Mucosa of descending colon (tissue), 3 donors: ENCODE measurements at places on chromosomes 1 and 21. TPM values are rescaled to one million over a fixed set of nuclear protein-coding genes. Genes with fewer than 3 reads are reported as not detected.

GRCh38 chr1:54456921-54457529, 50.8 kb upstream of the SSBP3 start:
- DNase-seq = no peak

DNA sequence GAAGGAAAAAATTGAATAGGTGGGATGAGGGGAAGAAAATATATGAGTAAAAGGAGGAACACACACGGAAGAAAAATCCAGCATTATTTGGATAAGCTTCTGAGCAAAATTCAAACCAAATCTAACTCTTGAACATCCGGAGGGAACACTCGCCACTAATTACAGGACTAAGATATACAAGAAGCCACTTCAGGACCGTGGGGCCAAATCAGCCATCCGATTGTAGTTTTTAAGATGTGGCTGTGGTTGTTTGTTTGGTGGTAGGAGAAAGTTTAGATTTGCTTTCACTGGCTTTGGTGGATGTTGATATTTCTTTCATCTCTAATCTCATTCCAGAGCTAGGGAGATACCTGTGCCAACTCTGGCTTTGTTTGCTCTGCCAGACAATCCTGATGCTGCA, 43.7 kb upstream of the ADAMTS1 start:
- DNase-seq = no peak

DNA sequence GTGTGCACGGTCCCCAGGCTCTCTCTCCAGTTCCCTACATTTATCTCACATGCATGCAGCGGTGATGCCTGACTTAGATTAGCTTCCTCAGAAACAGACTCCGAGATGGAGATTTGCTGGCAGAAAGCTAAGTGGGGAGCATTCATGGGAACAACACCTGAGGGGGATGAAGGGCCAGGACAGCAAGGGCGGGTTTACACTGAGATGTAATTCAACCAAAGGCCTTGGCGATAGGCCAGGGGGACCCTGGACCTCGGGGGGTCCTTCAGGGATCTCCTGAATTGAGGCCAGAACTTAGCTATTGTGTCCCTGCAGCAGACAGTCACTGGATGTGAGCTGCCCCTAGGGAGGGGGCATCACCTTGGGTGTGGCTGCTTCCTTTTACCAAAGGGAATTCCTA, 246.1 kb upstream of the CSF3R start:
- DNase-seq = no peak

- DNase-seq = no peak
Measured at GRCh38 chr21:44263221-44263760, 1.6 kb upstream of the DNMT3L start.

- DNase-seq = peak; percentile 79
Measured at GRCh38 chr1:165114022-165114888, 242.3 kb downstream of the LMX1A start.

- no peak for DNase-seq
Measured at GRCh38 chr1:152168535-152168868, 9.5 kb upstream of the RPTN start.

WNT9A gene
- total RNA-seq = 1.7 TPM

AMY1C gene
- total RNA-seq = not detected

MYOM3 gene
- total RNA-seq = 2.6 TPM

ASPM gene
- 1.3 TPM for total RNA-seq

C4BPA gene
- 1.5 TPM for total RNA-seq

TBX19 gene
- total RNA-seq = 1.1 TPM

TFF1 gene
- 6.0 TPM for total RNA-seq
